ENCODE measurements at places on chromosomes 4 and X. TPM values are rescaled to one million over a fixed set of nuclear protein-coding genes. Genes with fewer than 3 reads are reported as not detected.

The CACNA1F gene
- total RNA-seq: not detected

The FRYL gene
- total RNA-seq: 42.4 TPM

The TMEM255A gene
- 0.05 TPM for total RNA-seq

The CT45A10 gene
- not detected for total RNA-seq

The FHIP1A gene
- 1.2 TPM for total RNA-seq

The PCSK1N gene
- 5.4 TPM for total RNA-seq

The CLGN gene
- total RNA-seq: not detected

The GAGE1 gene
- total RNA-seq: not detected

The RRH gene
- total RNA-seq: 0.08 TPM

The CRLF2 gene
- not detected for total RNA-seq

The RBM47 gene
- not detected for total RNA-seq

The GABRQ gene
- not detected for total RNA-seq

The GAGE12F gene
- total RNA-seq: not detected

The MND1 gene
- total RNA-seq: not detected

The TMEM31 gene
- total RNA-seq: not detected

The CXorf49 gene
- not detected for total RNA-seq

The SLC38A5 gene
- 1.8 TPM for total RNA-seq

The PNMA3 gene
- not detected for total RNA-seq

The DDIT4L gene
- total RNA-seq: 9.6 TPM

The RASL11B gene
- 0.57 TPM for total RNA-seq

The CXCL6 gene
- not detected for total RNA-seq

The RTL3 gene
- total RNA-seq: 1.3 TPM

The HSD17B13 gene
- not detected for total RNA-seq

The CXXC4 gene
- 0.11 TPM for total RNA-seq

The GPRASP3 gene
- total RNA-seq: 13.5 TPM

The ERCC6L gene
- not detected for total RNA-seq

The PDE6B gene
- total RNA-seq: 2.1 TPM

The F9 gene
- total RNA-seq: not detected

The NDP gene
- total RNA-seq: 1.4 TPM

The SYTL5 gene
- total RNA-seq: 0.16 TPM

The SAGE1 gene
- total RNA-seq: not detected

The ASMT gene
- total RNA-seq: not detected

The JAKMIP1 gene
- total RNA-seq: not detected

The FAM184B gene
- not detected for total RNA-seq

The ATOH1 gene
- total RNA-seq: not detected

The KDM6A gene
- total RNA-seq: 10.2 TPM

The RNF212 gene
- total RNA-seq: not detected

The RAB9B gene
- total RNA-seq: 2.1 TPM

The DOCK11 gene
- total RNA-seq: 51.2 TPM

Data from myocyte (in vitro differentiated cells).